GM23338 (cell line): ENCODE measurements at places on chromosomes 1 and 21.
A peak's percentile ranks its signal among the peaks of the same experiment; 100 is the strongest.

DNA sequence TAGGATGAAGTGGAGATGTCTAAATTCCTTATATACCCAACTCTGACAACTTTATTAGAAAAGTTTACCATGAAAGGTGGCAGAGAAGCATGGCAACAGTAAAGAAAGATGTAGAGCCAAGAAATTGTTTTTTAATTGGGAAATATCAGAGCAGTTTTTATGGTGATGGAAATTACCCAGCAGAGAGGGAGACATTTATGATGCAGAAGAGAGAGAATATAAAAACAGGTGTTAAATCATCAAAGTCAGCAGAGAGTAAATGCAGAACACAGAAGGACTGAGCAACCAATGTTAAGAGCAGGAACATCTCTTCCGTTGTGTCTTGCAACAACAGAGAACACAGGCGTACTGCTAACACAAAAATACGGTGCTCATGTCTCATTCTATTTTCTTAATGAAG, 28.2 kb downstream of the WARS2 start:
- DNase-seq = no peak

DNA sequence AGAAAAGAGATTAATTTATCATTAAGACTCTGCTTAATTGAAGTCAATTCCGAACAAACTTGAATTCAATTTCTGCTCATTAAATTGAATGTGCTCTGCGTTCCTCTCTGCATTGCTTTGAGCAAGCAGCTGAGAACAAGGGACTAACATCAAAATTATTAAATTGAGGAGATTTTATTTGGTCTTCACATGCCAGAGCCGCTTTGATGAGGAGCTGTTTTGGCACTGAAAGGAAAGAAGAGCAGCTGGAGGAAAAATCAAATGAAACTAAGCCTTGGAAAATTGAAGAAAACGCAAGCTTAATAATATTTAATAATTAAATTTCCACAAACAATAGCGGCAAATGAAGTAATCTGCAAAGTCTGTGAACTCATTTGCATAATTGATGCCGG, 222.0 kb upstream of the PKN2 start:
- DNase-seq = no peak

- no peak for DNase-seq
These were observed 14.9 kb downstream of the PLEKHA6 start for GRCh38 chr1:204344665-204345355.

DNA sequence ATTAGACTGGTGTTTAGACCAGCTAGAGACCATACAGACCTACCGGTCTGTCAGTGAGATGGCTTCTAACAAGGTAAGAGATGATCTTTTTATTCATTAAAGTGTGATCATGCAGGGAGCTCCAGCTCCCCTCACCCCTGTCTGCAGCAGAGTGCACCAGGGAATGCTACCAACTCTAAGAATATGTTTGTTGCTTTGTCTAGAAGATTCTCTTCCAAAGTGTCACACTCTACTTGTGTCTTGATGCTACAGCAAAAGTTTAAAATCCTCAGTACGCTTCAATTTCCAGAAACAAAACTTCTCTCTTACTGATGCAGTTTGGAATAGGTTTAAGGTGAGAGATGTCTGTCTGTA, 201.4 kb upstream of the SGIP1 start:
- DNase-seq = no peak

- DNase-seq = peak; percentile 83
These were observed 67.3 kb upstream of the AKT3 start for GRCh38 chr1:243917177-243917862.

DNA sequence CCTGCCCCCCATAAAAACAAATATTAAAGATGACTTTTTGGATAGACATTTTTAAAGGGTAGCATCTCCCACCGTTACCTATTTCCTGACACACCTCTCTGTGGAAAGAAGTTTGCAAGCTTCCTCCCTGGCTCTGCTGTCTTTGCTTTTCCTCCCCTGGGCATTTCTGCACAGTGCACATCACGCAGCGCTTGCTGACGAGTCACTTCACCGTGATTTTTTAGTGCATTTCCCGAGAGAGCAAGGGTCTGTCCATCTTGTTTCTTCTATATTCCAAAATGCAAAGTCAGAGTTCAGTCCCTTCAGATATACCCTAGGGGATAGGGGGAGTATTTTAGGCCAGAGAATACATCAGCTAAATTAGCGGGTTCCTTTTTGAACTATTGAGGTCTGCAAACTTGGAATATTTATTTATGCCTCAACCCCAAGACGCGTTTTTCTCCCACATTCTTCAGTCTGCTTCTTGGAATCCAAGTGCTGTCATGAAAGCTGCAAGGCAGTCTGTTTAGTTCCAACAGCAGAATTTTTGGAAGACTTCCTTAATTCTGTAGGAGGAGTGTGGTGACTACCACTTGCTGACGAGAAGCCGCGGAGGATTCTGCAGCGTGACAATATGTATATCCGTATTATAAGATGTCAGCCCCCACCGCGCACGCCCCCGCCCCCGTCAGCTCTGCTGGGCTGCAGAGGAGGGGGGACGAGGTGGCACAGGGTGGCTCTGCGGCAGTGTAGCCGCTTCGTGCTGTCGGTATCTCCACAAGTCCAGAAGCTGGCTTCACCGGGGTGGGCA, 22.4 kb downstream of the SMYD2 start:
- DNase-seq = no peak

DNA sequence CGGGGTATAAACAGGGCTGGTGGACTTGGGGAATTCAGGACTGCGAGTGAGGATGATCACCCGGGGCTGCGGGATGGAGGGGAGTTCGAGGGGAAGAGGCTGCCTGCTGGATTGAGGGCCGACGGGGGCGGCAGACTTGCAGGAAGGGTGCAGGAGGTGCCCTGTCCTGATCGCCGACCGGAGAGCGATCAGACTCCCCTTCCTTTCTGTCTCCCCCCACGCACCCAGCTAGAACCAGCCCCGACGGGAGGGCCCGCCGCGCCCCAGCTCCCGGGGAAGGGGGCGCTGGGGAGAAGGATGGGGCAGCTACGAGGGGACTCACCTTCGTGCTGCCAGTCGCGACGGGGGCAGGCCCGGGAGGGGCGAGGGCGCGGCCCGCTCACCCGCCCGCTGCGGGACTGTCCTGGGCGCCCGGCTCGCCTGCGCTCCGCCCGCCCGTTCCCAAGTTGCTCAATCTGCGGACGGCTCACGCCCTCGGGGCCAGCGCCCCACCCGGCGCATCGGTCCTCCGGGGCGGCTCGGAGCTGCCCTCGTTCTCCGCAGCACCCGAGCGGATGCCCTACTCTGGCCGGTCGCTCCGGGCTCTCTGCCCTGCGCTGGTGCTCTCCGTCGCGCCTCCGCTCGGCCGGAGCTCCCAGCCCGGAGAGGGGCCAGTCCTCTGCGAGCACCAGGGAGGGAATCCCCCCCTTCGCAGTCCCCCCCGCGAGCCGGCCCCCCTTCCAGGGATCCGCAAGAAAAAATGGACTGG, at the start of gene RSPO1:
Gene RSPO1, minus strand, starts transcription at position 649 of the 748 bp plus-strand sequence. CDS start 5,231 bp downstream, outside the sequence.
- peak; percentile 46 for DNase-seq

GRCh38 chr1:213783893-213784292, 203.9 kb upstream of the PROX1 start:
- no peak for DNase-seq

GRCh38 chr1:27161594-27161993, 6.7 kb upstream of the SLC9A1 start:
- no peak for DNase-seq

GRCh38 chr1:172906778-172907592, 143.8 kb downstream of the TNFSF18 start:
- DNase-seq = no peak

DNA sequence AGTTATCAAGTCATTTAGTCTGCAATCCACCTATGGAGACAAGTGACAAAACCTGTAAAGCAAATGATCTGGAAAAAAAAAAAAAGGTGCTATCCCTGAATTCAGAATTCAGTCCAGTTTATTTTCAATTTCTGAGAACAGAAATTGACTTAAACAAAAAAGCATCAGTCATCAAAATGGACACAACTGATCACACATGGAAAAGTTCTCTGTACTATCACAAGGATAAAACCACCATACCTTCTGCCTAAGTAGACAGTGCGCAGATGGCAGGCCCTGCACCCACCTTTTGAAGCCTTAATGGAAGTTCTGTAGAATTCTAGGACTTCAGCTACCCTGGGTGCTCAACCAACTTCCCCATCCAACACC, 3.5 kb downstream of the PABPC4 start:
- no peak for DNase-seq

DNA sequence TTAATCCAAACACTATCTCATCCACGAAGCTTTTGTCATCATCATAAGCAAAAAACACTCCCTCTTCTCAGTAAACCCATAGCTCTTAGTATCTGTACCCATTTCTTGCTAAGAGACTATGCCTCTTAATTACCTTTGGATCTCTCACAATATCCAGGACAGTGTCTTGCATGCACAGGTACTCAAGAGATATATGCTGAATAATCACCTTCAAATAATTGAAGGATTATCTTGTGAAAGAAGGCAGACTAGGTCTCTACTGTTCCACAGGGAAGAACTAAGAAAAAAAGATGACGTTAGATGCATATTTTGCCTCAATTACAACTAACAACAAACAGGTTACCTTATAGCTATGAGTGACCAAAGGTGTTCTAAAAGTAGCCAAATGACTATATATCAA, 11.5 kb downstream of the FOXJ3 start:
- no peak for DNase-seq

DNA sequence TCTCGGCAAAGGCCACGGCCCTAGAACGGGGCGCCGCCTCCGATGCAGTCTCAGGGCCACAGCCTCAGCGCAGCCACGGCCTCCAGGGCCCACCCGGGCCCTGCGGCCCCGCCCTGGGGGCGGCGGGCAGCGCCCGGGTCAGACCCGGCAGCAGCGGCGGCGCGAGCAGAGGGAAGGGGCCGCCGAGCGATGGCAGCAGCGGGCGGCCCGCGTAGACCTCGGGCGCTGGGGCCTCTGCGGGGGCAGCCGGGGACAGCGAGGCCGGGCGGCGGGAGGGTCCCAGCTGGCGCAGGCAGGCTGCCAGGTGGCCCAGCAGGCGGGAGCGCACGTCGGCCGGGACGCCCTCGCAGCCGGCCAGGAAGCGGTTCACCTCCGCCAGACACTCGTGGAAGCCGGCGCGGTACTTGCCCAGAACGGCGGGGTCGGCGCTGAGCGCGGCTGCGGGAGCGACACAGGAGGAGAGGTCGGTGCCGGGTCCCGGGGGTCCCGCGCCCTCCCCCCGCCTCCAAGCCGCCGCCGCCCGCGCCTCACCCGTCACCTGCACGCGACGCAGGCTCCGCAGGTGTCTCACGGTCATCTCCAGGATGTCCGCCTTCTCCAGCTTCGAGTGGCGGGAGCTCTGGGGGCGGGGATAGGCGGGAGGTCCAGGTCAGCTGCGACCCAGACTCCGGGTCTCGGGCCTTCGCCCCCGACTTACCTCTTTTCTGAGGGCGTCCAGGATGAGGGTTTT, 737 bp downstream of the HES4 start:
- DNase-seq = peak; percentile 53

GRCh38 chr1:188715566-188715965, 1762.1 kb downstream of the BRINP3 start:
- peak; percentile 54 for DNase-seq

GRCh38 chr1:24547195-24547594, 8.7 kb upstream of the NCMAP start:
- no peak for DNase-seq

- peak; percentile 70 for DNase-seq
These were observed 15.3 kb downstream of the BECN2 start for GRCh38 chr1:241972703-241973369.

GRCh38 chr1:25217015-25217414, 15.3 kb downstream of the SYF2 start:
- no peak for DNase-seq

GRCh38 chr1:150619576-150620509, 9.6 kb downstream of the ENSA start:
- DNase-seq = no peak
